Progenitor cell of endocrine pancreas (in vitro differentiated cells): ENCODE measurements at places on chromosomes 12 and 14. TPM values are rescaled to one million over a fixed set of nuclear protein-coding genes. Genes with fewer than 3 reads are reported as not detected.

DPPA3 gene
- not detected in 2 replicates for total RNA-seq

TGM1 gene
- 5.8 and 7.0 TPM in 2 replicates for total RNA-seq

- H3K4me3 ChIP-seq, result no peak overlapping the region
- H3K4me1 ChIP-seq, result peaks cover 6% of the 10 kb centered on the region
- H3K27me3 ChIP-seq, result peaks cover 47% of the 10 kb centered on the region
These were observed 9.1 kb downstream of the FAM181A start for GRCh38 chr14:93936245-93936644.

- H3K27ac ChIP-seq, result no peak overlapping the region
- no peaks in the 10 kb centered on the region for H3K4me1 ChIP-seq
- H3K27me3 ChIP-seq, result no peaks in the 10 kb centered on the region
- H3K36me3 ChIP-seq, result no peaks in the 10 kb centered on the region
- DNase-seq, result no peak
These were observed 53.5 kb downstream of the SUDS3 start for GRCh38 chr12:118429688-118430383.

DNA sequence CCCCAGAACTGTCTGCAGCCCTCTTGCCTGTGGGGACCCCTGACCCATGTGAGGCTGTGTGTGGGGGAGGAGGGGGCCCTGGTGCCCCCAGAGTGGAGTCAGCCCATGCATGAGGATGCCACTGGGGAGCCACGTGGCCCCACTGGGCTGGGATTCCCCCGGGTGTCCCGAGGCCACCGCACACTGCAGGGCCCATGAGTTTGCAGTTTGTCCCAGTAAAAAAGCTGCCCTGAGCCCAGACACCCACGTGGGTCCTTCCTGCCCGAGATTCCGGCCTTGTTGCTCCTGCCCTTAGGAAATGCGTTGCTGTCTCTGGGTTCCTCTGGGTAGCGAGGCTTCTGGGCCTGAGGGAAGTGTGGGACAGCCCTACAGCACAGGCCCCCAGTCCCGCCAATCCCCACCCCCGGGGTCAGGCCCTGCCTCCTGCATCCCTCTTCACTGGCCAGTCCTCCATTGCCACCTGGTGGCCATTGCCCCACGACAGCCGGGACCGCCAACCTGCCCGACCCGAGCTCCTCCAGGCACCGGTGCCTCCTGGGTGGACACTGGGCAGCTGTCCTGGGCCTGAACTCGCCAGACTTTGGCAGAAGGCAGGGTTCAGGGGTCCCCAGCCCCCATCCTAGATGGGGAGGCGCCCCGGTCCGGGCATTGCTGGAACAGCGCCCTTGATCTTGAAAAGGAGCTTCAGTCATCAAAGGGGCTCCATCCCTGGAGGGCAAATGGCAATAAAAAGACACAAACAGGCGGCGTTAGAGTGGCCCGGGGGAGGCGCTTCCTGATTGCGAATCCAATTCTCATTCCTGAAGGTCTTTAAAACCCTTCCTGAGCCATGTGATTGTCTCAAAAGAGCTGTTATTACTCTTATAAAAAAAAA lies 15.6 kb upstream of the C14orf180 start:
- peaks cover 1% of the 10 kb centered on the region for H3K4me1 ChIP-seq
- H3K27ac ChIP-seq, result no peak overlapping the region
- H3K27me3 ChIP-seq, result peaks cover 31% of the 10 kb centered on the region
- H3K4me3 ChIP-seq, result no peak overlapping the region

DNA sequence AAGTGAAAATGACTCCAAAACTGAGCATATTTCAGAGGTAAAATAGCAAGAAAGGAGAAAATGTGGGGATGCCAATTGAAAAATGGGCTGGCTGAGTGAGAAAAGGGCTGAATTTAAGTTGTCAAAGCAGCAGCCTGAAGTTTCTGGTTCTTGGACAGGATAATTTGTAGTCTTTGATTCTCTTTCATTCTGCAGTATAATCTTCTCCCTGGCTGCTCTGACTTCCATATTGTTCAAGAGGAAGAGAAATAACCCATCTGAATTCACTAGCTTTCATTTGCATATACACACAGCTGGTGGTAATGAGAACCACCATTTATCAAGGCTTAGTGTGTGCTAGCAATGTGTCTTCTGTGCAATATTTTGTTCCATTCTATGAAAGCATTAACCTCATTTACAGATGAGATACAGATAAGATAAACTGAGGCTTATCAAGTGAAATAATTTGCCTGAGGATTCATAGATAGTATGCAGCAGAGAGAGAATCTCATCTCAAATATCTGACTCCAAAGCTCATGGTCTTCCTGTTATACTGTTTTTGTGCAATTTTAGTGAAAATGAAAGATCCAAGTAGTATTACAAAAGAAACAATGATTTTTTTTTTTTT lies 184.2 kb downstream of the TMTC2 start:
- DNase-seq, result no peak
- H3K36me3 ChIP-seq, result no peaks in the 10 kb centered on the region
- H3K27me3 ChIP-seq, result no peaks in the 10 kb centered on the region
- H3K4me3 ChIP-seq, result no peak overlapping the region
- H3K27ac ChIP-seq, result peak overlapping the region; percentile 18

DNA sequence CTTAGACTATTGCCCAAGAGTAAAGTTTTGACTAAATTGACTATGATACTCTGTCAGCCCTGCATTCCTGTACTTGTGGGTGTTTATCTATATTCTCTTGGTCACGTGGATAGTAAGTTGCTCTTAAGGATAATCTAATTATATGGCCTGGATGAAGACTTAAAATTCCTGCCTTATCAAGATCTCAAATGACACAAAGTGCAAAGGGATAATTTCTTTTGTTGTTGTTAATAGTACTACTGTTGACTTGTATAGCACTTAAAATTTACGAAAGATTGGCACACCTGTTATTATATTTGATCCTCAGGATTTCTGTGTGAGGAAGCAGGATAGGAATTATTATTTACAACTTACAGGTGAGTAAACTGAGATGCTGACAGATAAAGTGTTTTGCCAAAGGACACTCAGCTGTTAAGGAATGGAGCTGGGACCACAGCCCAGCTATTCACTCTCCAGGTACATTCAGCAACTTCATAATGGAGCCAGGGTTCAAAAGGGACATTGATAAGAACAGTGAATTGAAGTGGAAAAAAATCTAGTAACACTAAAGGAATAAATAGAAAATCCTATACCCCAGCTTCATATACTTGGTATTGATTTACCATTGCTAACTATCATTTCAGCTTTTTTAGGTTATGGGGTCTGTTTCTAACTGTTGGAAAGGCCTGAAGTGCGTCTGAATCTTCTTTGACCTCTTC lies 53.4 kb upstream of the EVL start:
- peaks cover 12% of the 10 kb centered on the region for H3K36me3 ChIP-seq
- no peaks in the 10 kb centered on the region for H3K27me3 ChIP-seq
- H3K4me1 ChIP-seq, result peaks cover 31% of the 10 kb centered on the region
- H3K27ac ChIP-seq, result no peak overlapping the region

KRT81 gene
- total RNA-seq, result not detected in 2 replicates

GRCh38 chr12:103774977-103775560 lies 66.0 kb downstream of the NT5DC3 start:
- no peak for DNase-seq
- H3K27me3 ChIP-seq, result no peaks in the 10 kb centered on the region
- peaks cover 17% of the 10 kb centered on the region for H3K36me3 ChIP-seq
- H3K4me1 ChIP-seq, result peaks cover 13% of the 10 kb centered on the region
- no peak overlapping the region for H3K27ac ChIP-seq

DNA sequence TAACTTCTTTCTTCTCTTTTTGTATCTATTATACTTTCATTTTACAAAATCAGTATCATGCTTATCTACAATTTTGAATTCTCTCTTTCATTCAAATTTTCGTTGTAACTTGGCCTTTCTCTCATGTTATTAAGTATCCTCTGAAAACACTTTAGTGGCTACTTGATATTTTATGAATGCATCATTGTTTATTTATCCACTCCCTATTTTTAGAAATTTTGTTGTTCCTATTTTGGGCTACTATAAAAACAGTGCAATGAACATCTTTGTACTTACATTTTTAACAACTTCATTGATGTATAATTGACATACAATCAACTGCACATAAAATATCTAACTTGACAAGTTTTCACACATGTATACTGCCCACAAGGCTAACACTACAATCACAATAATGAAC lies 44.0 kb upstream of the AMIGO2 start:
- H3K36me3 ChIP-seq, result no peaks in the 10 kb centered on the region
- no peak overlapping the region for H3K27ac ChIP-seq
- H3K4me3 ChIP-seq, result no peak overlapping the region
- peaks cover 13% of the 10 kb centered on the region for H3K4me1 ChIP-seq

TSHR gene
- 0.24 TPM in 1 of 2 replicates, not detected in the other for total RNA-seq

GRCh38 chr12:57896434-57897201 lies 44.7 kb upstream of the ATP23 start:
- peak; percentile 42 for DNase-seq
- peaks cover 53% of the 10 kb centered on the region for H3K27me3 ChIP-seq
- peaks cover 15% of the 10 kb centered on the region for H3K4me1 ChIP-seq
- no peaks in the 10 kb centered on the region for H3K36me3 ChIP-seq

DNAI7 gene
- total RNA-seq, result 3.1 and 3.3 TPM in 2 replicates

GRCh38 chr14:50045039-50045711 lies 71.2 kb downstream of the VCPKMT start:
- DNase-seq, result no peak
- H3K4me3 ChIP-seq, result no peak overlapping the region
- H3K36me3 ChIP-seq, result no peaks in the 10 kb centered on the region
- H3K27ac ChIP-seq, result no peak overlapping the region

DNA sequence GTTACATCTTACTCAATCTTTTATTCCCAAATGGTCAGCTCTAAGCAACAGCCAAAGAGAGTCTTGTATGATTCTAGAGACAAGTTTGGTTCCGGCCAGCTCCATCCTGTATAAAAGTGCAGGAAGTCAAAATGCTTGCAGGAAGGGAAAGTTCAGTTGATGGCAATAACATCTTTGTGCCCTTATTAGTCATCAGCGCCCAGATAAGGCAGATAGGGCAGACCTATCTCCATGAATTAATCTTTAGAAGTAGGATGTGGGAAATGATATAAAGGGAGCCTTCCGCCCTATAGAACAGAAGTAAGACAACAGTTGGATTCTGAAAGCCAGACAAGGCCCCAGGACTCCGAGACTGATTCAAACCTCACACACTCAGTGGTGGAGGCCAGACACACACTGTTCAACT lies 6.4 kb downstream of the GNS start:
- no peak overlapping the region for H3K27ac ChIP-seq
- H3K4me1 ChIP-seq, result peaks cover 6% of the 10 kb centered on the region
- H3K27me3 ChIP-seq, result no peaks in the 10 kb centered on the region
- H3K4me3 ChIP-seq, result no peak overlapping the region
- DNase-seq, result no peak

PLCZ1 gene
- not detected in 2 replicates for total RNA-seq

DNA sequence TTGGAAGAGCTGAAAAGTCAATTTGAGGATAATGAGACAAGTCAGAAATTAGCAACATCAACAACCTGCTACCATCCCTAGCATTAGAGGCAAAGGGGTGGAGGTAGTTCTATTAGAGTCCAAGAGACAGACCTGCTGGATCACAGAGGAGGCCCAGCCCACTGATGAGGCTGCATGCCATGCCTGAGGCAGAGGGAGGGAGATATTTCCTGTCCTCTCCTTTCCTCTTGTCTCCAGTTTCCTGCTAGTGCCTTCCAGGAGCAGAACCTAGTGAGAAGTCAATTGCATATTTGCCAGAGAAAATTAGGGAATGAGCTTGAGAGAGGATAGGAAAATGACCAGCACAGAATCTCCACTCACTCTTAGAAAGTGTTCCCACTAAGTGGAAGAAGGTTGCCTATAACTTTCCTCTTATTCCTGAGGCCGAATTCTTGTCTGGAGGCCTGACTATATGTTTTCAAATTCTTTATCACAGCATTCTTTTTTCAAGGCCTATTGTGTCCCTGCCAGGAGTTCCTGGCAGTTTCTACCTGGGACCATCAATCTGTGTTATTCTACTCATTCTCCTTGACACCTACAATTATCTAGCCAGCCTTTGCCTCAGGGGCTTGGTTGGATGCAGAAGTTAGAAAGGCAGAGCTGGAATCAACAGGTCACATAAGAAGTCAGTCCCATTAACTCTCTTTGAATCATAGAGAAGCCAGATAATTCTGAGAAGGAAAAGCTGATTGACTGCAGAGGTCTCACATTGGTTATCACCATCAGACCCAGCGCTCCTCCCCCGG lies 121.9 kb downstream of the EMP1 start:
- peaks cover 10% of the 10 kb centered on the region for H3K27me3 ChIP-seq
- H3K4me3 ChIP-seq, result no peak overlapping the region
- no peak for DNase-seq
- no peaks in the 10 kb centered on the region for H3K36me3 ChIP-seq
- H3K27ac ChIP-seq, result no peak overlapping the region

DNA sequence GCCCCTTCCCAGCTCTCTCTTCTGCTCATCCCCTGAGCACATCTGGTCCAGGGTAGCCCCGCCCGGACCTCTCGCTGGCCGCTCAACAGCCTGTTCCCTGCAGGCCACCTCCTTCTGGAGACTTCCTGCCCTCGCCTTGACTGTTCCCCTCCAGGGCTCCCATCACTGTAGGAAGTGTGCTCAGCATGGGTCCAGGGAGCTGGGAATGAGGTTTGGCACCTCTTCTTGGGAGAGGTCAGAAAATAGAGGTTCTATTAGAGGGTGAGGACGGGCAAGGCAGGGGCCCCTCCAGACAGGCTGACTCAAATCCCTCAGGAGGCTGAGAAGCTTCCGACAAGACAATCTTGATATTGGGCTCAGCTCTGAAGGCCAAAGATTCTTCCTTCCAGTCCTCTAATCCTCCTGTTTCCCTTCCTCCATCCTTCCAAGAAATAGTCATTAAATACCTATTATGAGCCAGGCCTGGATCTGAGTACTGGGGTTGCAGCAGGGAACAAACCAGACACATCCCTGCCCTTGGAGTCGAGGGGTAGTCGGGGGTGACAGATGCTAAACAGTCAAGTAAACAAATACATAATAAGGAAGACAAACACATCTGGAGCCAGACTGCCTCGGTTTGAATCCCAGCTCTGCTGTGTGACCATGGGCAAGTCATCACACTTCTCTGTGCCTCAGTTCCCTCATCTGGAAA lies 30.6 kb downstream of the CMKLR1 start:
- no peak overlapping the region for H3K4me3 ChIP-seq
- no peak for DNase-seq
- peaks cover 8% of the 10 kb centered on the region for H3K27me3 ChIP-seq
- H3K27ac ChIP-seq, result no peak overlapping the region
- no peaks in the 10 kb centered on the region for H3K36me3 ChIP-seq
- H3K4me1 ChIP-seq, result peaks cover 25% of the 10 kb centered on the region

PLEKHD1 gene
- 1.5 and 2.0 TPM in 2 replicates for total RNA-seq

GDF3 gene
- not detected in 2 replicates for total RNA-seq

- no peaks in the 10 kb centered on the region for H3K27me3 ChIP-seq
- DNase-seq, result no peak
- H3K27ac ChIP-seq, result no peak overlapping the region
These were observed 32.5 kb downstream of the BRMS1L start for GRCh38 chr14:35858521-35859209.

DNA sequence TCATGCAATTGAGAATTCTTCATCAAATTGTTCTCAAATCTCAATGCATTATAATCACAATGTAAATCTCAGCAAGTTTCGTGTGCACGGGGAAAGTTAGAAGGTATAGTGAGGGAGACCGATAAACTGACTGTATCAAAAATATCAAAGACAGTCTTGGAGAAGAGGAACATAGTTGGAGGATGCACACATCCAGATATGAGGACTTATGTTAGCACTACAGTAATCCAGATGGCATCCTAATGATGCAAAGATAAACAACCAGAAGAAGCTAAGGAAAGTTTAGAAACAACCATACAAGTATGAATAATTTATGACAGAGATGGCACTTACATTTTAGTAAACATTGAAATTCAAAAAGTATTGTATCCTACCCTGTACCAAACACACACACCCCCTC lies 760.1 kb downstream of the RPS29 start:
- H3K27ac ChIP-seq, result no peak overlapping the region
- H3K36me3 ChIP-seq, result no peaks in the 10 kb centered on the region
- DNase-seq, result no peak
- no peaks in the 10 kb centered on the region for H3K4me1 ChIP-seq

- no peak for DNase-seq
- no peak overlapping the region for H3K4me3 ChIP-seq
- peaks cover 98% of the 10 kb centered on the region for H3K27me3 ChIP-seq
- no peak overlapping the region for H3K27ac ChIP-seq
- no peaks in the 10 kb centered on the region for H3K36me3 ChIP-seq
These were observed 4.0 kb downstream of the HOXC8 start for GRCh38 chr12:54012631-54013409.

ZDHHC22 gene
- total RNA-seq, result 0.13 and 0.14 TPM in 2 replicates
